ENCODE measurements at places on chromosomes 1 and 21. TPM values are rescaled to one million over a fixed set of nuclear protein-coding genes. Genes with fewer than 3 reads are reported as not detected.

DCDC2B gene
- not detected for total RNA-seq

COL24A1 gene
- 2.7 TPM for total RNA-seq

RXFP4 gene
- total RNA-seq, result not detected

RSPH1 gene
- 0.42 TPM for total RNA-seq

ZBED6 gene
- 60.4 TPM for total RNA-seq

MYBPH gene
- not detected for total RNA-seq

MUTYH gene
- total RNA-seq, result 43.0 TPM

MPL gene
- 0.50 TPM for total RNA-seq

LCE1D gene
- not detected for total RNA-seq

- DNase-seq, result peak; percentile 9
Measured at GRCh38 chr1:5907966-5908365, 84.3 kb downstream of the NPHP4 start.

DNA sequence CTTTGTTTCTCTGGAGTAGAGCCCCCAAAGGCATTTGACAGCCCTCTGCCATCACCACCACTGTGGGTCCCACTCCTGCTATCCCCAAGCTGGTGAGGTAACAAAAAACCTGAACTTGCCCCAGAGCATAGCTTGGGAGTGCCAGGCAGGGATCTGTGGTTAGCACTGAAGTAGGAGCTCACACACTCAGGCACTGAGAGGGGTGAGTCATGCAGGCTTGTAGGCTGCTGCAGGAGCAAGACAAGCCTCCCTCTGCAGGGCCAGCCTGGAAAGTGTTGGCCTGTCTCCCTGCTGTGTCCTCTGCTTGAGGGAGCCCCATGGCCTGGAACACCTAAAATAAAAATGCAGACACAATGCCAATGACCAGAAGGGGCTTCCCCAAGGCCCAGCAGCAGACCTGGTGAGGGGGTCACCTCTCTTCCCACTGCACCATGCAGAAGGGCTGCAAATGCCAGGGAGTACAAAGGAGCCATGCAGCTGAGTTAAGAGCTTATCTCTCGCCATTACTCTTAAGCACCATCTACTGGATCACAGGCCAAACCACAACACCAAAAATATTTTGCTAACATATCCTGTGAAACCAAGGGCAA is 108.9 kb upstream of the POGK start:
- no peak for DNase-seq

DNA sequence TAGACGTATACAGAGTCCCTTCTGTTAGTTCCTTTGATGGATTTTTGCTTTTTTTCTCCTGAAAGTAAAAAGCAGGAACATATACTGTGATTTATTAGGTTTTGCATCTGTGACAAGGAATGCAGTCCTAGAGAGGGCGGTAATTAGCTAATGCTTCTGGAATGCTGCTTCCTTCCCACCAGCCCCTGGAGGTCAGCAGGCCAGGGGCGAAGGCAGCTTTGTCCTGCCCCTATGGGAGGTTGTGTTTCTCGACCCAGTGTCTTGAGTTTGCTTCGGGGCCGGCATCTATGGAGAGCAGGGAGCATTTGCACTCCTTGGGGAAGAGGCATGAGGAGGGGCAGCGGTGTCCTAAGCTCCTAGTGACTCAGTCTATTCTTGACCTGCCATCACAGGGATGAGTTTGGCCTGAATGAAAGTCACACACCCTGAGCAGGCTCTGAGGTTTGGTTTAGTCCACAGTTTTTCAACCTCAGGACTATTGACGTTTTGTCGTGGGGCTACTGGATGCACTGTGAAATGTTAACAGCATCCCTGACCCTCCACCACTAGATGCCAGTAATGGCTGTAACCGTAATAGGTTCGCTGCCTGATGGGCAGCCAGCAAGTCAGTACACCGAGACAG is 85.0 kb upstream of the KCNJ15 start:
- DNase-seq, result no peak

GRCh38 chr1:29758781-29759499 is 522.6 kb downstream of the PTPRU start:
- DNase-seq, result no peak

GRCh38 chr1:86699186-86699585 is 5.2 kb upstream of the SH3GLB1 start:
- no peak for DNase-seq

DNA sequence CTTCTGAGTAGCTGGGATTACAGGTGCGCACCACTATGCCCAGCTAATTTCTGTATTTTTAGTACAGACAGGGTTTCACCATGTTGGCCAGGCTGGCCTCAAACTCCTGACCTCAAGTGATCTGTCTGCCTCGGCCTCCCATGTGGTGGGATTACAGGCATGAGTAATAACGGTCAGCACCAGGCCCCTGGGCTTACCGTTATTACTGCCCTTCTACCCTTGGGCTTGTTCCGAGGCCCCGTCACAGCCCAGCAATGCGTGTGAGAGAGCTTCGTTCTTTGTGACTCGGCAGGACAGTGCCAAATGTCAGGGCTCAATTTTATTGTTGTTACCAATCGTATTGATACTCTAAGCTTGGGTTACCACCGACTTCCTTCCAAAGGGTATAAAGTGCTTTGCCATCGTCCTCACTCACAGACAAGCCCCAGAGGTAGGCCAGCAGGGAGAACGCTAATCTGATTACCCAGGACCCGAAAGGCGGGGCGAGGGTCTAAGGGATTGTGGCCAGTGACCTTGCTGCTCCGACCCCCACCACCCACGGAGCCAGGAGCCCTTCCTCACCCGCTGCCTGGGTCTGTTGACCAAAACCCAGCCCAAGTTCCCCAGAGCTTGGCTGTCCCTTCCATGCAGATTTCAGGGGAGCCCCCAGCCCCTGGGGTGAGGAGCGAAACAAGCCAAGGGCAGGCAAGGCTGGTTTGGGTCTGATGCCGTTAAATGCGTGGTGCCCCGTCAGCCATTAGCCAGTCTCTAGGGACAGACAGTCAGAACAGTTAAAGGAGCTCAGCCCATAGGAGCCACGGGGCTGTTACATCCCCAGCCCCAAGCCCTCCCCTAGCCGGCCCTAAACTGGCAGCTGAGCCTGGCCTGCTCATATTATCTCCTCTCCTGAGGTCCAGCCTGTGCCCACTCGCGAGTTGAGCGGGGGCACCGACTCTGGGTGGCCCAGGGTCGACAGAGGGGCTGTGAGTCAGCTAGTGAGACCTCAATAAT is 54.9 kb upstream of the CASZ1 start:
- no peak for DNase-seq

DNA sequence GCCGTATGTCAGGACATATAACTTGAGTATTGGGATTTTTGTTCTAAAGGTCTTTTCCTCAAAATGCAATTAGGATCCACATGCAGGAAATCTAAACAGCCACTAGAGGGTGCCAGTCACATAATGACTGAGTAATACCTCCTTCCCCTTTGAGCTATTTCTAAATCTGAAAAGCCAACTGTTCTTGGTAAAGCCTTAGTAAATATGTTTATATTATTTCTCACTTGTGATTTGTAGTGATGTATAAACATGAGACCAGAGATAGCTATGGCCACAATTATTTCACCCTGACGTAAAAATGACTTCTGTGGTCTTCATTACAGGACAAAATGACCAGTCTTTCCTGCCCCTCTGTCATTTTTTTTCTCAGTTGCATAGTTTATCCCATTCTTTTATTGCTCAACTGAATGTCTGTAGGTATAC is 41.0 kb upstream of the DR1 start:
- no peak for DNase-seq

- DNase-seq, result no peak
Measured at GRCh38 chr1:222283147-222283768, 264.6 kb downstream of the HHIPL2 start.

DNA sequence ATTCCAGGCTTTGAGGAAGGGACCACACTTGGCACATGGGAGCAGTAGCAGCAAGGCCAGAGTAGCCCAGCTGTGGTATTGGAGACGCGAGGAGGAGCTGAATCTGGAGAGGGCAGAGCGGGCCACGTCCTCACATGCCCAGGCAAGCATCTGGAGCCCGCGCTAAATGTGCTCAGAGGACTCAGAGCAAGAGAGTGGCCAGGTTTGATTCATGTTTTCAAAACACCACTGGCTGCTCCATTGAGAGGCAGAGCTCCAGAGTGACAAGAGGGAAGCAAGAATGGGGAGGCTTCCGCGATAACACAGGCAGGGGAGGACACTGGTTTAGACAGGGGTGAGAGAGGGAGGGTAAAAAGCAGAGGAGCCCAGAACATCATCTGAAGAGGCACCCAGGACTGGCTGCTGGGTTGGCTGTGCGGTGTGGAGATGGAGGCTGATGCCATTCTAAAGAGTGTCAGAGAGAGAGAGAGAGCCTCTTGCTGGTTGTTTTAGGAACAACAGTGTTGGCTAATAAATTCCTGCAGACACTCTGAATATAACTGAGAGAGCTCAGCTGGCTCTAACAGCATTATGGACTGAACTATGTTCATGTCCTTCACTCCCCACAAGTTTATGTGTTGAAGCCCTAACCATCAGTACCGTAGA is 32.3 kb downstream of the RCAN1 start:
- DNase-seq, result peak; percentile 37

GRCh38 chr1:206792939-206793607 is 20.8 kb upstream of the IL10 start:
- no peak for DNase-seq

DNA sequence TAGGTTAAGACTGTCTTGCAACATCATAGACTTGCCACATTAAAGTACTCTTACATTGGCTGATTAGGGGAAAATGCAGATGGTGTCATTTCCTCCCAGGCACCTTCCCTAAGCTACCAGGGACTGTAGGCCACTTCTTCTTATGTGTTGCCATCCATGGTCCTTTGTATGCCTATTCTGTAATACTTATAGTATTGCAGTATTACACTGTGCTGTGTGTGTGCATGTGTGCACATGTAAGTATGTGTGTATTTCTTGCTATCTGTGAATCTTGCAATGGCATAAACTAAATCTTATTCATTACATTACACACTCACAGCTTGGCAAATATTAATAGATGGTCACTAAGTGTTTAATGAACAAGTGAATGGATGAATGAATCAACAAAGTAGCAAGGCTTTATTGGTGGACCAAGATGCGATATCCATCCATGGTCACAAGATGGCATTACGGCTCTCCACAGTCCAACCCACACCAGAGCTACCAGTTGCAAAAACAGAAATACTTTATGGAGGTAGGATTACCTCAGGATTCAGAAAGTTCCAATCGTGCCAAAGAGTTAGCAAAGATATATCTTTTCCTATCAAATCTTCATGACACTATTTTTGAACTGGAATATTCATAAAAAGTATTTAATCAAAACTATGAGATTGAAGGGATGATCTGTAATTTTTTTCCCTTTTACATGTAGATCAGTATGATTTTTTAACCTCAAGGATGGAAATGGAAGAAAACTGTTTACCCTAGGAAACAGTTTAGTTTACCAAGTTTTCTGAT is 160.2 kb downstream of the DENND1B start:
- no peak for DNase-seq

GRCh38 chr1:9626201-9626608 is 25.3 kb upstream of the PIK3CD start:
- no peak for DNase-seq

- DNase-seq, result no peak
Measured at GRCh38 chr1:207890136-207890738, 20.7 kb downstream of the CD34 start.

GRCh38 chr1:20697563-20697962 is 20.2 kb downstream of the KIF17 start:
- DNase-seq, result no peak

- DNase-seq, result no peak
Measured at GRCh38 chr1:59443310-59443709, 146.4 kb downstream of the FGGY start.

GRCh38 chr1:85933961-85934360 is 222.6 kb downstream of the COL24A1 start:
- DNase-seq, result no peak

- no peak for DNase-seq
Measured at GRCh38 chr1:207579436-207579799, 65.5 kb upstream of the CR1L start.

DNA sequence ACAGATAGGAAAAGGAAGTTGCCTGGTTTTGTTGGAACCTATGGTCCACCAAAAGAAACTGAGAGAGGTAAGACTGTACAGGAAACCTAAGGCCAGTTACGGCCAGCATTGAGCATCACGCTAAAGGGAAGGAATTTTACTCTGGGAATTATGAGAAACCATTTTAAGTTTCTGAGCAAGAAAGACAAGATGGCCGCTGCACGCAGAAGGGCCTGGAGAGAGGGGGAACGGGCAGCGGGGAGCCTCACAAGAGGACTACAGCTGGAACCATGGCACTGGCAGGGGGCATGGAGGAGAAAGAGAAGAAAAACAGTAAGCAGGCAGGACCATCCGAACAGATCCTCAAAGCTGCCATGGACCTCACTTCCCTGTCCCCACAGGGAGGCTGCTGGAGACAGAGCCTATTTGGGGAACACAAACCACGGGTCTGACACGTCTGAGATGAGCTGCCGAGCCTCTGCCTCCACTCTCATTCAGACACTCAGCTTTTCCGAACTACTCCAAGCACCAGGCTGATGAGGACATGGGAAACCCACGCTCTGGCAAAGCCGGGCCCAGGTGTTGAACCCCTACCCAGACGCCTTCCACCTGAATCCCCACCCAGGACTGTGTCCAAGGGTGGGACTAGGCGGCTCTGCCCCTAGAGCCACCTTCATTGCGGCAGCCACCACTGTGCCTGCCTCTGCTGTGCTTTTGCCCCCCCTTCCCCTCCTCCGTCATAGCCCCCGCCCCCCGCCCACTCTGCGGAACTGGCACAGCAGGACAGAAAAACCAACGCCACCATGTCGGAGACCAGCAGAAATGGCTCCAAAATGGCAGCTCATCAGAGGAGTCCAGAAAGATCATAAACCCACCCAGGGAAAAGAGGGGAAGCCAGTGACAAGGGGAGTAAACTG is 69.0 kb downstream of the CD46 start:
- DNase-seq, result no peak
